ENCODE measurements at places on chromosomes 5 and 9.

DNA sequence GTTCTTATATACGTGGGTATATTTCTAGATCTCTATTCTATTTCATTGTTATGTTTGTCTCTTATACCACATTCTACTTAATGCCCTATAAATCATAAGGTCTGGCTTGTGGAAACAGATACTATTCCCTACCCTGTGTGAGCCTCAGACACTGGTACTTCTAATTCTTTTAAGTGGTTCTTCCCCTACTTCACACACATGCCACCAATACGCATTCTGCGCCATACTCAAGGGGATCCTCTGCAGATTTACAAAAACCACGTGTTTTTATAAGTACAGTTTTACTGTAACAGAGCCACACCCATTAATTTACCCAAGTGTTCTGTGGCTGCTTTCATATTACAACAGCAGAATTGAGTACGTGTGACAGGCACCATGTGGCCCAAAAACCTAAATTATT is 195.6 kb downstream of the SAXO1 start:
- no peak for DNase-seq

DNA sequence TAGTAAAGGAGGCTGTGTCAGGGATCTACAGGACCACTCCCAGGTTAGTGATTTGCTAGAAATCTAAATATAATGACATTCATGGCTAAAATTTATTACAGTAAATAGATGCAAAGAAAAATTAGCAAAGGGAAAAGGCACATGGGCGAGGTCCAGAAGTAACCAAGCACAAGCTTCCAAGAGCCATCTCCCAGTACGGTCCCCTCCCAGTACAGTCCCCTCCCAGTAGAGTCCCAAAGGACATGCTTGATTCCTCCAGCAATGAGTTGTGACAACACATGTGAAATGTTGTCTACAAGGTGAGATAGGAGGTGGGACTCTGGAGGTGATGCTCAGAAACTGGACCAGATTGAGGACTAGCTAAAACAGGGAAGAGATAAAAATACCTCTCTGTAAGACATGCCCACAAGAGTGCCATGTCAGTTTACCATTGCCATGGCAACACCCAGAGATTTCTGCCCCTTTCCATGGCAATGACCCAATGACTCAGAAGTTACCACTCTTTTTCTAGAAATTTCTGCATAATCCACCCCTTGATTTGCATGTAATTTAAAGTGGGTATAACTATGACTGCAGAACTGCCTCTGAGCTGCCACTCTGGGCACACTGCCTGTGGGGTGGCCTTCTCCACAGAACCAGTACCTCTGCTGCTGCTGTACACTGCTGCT is 27.9 kb upstream of the CEMIP2 start:
- DNase-seq, result no peak

DNA sequence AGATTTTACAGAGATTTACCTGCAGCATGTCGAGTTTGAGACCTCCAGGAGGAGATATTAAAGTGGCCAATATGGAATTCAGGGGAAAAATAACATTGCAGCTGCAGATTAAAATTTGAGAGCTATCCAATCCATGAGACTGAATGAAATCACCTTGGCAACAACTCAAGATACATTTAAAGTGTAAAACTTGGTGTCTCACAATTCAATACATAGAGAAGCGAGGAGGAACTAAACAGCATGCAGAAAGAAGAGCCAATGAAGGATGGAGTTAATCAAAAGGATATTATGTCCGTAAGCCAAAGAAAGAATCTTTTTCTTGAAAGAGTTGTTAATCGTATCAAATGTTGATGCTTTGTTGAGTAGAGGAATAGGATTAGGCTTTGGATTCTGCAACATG is 455.1 kb downstream of the CDH18 start:
- DNase-seq, result no peak

DNA sequence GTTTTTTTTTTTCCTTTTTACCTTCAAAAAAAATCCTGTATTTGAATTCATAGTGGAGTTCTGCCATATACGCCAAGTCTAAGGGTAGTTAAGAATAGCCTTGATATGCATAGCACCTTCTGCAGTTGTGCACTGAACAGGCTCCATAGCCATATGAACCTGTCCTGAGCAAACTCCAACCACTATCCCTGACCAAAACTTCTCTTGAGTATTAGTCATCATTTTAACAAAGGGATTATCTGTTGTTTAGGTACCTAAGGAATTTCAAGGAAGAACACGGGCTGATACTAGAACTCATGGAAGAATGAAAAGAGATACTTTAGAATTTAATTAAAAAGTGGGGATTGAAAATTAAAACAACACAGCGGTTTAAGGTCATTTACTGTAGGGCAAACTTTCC is 1.9 kb upstream of the FBXO38 start:
- DNase-seq, result no peak

GRCh38 chr9:136137321-136138265 is 18.9 kb upstream of the TMEM250 start:
- no peak for DNase-seq

Measured in GM12891 (cell line).